ENCODE measurements at places on chromosomes 1 and 21.

GRCh38 chr1:111600886-111601386, 18.7 kb upstream of the RAP1A start:
- no peak for DNase-seq

DNA sequence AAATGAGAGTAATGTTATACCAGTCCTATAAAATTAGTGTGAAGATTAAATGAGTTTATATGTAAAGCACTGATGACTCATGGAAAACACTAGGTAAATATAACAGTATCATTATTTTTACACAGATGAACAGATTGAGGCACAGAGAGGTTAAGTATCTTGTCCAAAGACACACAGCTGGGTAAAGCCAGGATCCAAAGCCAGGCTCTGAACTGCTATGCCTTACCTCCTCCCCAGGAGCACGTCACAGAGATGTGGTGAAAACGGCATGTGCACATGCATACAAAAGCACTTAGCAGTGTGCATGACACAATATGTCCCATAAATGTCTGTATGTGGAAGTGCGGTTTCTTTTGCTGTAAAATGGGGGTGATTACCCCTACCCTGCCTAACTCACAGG, 56.9 kb downstream of the MAN1C1 start:
- no peak for DNase-seq

DNA sequence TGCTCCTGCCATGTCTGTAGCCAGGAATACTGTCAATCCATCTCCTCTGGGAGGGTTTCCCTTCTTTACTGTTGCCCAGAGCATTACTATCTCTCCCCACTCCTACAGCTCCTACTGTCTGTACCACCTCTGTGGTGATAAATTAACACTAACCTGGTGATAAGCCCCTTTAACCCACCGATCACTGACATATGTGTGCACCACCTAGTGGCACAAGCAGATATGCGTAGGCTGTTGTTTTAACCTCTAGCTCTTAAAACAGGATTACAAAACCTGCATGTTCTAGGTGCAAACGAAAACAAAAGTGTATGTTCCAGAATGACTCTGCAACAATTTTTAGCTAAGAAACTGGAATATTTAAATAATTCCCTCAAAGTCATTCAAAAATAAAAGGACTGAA, 93.9 kb upstream of the BEND5 start:
- no peak for DNase-seq

DNA sequence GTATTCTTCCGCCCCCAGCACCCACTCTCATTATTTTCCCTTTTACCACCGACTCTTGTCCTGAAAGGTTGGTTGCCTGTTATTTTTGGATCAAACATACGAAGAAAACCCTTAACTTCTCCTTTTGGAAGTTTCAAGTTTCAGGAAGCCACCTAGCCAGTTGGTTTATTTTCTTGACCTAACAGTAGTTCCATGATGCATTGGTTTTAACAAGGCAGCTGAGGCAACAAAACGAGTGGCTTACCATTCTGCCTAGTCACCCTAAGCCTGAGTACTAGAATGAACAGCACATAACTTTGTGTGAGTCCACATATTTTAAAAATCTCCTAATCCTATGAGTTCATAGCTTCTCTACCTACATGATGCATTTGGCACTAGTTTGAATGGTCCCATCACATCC, 28.9 kb downstream of the OLFM3 start:
- no peak for DNase-seq

- DNase-seq: no peak
Observed at GRCh38 chr1:70093250-70093975, 112.0 kb downstream of the LRRC40 start.

DNA sequence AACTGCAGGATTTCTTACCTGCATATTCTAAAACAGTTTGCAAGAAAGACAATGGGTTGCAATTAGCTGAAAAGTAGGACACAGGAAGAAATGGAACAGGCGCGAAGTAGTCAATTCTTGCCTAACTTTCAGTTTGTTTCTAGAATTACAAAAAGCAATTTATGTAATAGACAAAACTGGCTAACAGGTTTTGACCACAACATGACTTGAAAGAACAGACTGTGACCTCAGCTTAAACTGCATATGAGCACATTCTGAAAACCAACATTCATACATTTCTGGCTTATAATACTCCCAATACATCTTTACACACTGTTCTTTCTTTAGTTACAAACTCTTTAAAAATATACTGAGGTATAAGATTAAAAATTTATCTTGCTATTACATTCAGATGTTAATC, 405.9 kb upstream of the B3GALT2 start:
- DNase-seq: no peak

- no peak for DNase-seq
Observed at GRCh38 chr1:150487763-150488115, 520 bp downstream of the TARS2 start.

- DNase-seq: peak; percentile 40
Observed at GRCh38 chr21:16578912-16579311, 849.1 kb downstream of the USP25 start.

GRCh38 chr1:219927956-219928790, at the start of gene SLC30A10:
Gene SLC30A10 (minus strand): TSS chr1:219928557. CDS start chr1:219928440, 117 bp downstream.
- DNase-seq: peak; percentile 5

- DNase-seq: no peak
Observed at GRCh38 chr1:203593143-203593542, 33.5 kb upstream of the ATP2B4 start.

DNA sequence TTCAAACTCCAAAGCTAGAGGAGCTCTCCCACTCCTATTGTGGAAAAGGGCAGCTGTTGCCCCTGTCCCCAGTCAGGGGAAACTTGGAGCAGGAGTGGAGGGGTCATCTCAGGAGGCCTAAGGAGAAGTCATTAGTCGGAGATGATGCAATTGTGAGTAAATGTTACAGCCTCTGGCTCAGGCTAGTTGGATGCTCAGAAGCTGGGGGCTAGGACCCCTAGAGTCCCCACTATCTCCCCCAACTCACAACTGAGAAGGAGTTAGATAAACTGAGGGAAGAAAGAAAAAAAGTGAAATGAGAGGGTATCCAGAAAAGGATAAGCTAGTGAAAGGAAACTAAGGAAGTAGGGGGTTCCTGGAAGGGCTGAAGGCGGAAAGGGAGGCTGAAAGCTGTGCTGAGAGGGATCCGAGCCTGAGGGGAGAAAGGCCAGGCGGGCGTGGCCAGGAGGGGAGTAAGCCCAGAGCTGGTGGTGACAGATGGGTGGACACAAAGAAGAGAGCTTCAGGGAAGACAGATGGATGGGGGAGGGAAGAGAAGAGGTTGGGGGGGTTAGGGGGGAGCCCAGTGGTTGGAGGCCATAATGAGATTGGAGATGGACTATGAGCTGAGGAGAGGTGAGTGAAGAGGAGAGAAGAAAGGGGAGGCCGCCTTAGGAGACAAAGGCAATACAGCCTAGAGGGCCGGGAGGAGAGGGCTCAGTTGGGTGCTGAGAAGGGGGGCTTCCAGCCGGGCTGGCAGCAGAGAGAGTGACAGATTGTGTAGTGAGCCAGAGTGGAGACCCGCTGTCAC, 4.5 kb upstream of the NHLH1 start:
- no peak for DNase-seq

- DNase-seq: no peak
Observed at GRCh38 chr1:108114033-108114599, 86.0 kb downstream of the SLC25A24 start.

DNA sequence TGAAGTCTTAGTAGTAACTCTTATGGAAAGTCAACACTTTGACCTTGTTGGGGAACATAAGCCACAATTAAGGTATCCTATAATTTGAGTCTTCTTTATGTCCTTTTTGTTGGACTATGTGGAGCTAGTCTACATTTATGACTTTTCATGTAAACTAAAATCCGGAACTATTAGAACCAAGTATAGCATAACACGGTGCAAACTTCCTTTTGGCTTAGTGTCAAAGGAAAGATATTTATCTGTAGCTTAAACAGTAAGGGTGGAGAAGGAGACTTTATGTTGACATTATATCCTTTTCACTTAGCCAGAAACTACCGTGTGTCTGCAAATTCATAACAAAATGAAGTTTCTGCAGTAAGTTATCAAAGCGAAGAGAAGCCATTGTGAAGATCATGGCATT, 7.3 kb downstream of the UAP1 start:
- no peak for DNase-seq

DNA sequence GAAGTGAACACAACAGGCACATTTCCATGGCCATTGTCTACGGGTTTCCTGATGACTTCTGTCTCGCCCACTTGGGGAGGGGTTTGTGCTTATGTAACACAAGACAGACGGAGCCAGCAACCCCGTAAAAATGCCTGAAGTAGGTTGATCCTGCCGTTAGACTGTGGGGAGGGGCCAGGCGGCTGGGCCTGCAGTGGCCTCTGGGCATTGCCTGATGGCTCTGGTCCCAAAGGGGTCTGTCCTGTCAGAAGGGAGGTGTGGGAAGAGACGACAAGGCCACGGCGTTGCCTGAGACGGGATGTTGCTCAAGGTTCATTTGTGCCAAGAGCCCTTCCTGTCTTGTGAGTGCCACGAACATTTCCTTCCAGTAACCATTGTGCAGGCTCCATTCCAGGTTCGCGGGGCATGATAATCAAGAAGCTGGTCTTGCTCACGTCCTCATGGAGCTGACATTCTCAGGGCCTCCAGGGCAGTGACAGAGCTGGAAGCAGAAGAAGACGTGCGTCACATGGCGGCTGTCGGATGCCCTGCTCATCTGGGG, 44.7 kb downstream of the ABCG1 start:
- DNase-seq: no peak

- no peak for DNase-seq
Observed at GRCh38 chr1:223683586-223684487, 18.3 kb upstream of the CAPN8 start.

- DNase-seq: no peak
Observed at GRCh38 chr1:213666113-213666512, 321.7 kb upstream of the PROX1 start.

DNA sequence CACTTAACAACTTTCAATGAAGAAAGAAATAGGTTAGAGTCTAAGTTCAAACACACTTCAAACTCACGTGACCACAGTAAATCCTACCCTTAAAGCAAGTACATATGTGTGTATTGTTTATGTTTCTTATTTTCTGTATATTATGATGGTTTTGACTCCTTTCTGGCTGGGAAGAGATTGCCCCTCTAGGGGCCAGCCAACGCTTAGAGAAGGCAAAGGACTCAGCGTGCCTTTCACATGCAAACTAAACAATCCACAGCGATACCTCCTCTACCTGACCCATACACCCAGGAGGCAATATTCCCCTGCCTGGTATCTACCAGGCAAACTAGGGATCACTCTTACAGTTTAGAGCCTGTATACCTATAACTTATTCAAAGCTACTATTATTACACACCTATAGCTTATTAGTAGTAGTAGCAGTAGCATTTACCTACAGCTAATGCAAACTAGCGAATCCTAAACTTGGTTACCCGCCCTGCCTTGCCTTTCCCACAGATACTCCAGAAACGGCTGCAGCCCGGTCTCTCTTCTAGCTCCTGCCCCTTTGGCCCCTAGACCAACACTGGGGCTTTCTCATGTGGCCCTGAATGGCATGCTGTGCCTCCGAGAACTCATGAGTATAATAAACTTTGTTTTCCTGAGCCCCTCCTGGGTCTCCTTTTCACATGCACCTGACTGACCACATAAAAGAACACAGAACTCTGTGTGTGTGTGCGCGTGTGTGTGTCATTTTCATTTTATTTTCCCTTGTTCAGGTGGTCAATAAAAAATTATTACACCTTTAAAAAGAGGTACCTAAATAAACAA, 14.0 kb downstream of the NRIP1 start:
- DNase-seq: no peak

GRCh38 chr21:16372586-16372985, 642.8 kb downstream of the USP25 start:
- peak; percentile 10 for DNase-seq

- DNase-seq: no peak
Observed at GRCh38 chr1:79460773-79461436, 454.4 kb upstream of the ADGRL4 start.

DNA sequence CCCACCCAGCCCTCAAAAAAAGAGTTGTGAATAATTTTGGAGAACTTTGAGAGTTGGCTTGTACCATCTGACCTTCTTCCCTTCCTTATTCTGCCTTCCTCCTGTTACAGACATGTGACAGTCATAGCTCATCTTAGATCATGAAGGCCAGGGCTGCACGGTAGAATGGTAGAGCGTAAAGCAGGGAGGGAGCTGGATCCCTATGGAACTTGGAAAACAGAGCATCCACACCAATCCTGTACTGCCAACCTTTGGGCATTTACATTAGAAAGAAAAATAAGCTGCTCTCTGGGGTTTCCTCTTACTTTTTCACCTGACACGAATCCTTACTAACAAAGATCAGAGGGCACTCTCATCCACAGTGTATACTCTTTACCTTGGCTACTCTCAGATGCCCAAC, 121.5 kb downstream of the GPR52 start:
- DNase-seq: no peak
